Mesenteric fat pad (tissue), 1 donor: ENCODE measurements at places on chromosomes 3 and 15. TPM values are rescaled to one million over a fixed set of nuclear protein-coding genes. Genes with fewer than 3 reads are reported as not detected.

DNA sequence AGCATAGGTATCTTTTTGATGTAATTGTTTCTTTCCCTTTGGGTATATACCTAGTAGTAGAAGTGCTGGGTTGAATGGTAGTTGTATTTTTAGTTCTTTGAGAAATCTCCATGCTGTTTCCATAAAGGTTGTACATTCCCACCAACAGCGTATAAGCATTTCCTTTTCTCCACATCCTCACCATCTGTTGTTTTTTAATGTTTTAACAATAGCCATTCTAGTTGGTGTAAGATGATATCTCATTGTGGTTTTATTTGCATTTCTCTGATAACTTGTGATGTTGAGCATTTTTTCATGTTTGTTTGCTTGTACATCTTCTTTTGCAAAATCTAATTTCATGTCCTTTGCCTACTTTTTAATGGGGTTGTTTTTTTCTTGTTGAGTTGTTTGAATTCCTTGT, 80.0 kb upstream of the TMC3 start:
- DNase-seq: no peak

DNA sequence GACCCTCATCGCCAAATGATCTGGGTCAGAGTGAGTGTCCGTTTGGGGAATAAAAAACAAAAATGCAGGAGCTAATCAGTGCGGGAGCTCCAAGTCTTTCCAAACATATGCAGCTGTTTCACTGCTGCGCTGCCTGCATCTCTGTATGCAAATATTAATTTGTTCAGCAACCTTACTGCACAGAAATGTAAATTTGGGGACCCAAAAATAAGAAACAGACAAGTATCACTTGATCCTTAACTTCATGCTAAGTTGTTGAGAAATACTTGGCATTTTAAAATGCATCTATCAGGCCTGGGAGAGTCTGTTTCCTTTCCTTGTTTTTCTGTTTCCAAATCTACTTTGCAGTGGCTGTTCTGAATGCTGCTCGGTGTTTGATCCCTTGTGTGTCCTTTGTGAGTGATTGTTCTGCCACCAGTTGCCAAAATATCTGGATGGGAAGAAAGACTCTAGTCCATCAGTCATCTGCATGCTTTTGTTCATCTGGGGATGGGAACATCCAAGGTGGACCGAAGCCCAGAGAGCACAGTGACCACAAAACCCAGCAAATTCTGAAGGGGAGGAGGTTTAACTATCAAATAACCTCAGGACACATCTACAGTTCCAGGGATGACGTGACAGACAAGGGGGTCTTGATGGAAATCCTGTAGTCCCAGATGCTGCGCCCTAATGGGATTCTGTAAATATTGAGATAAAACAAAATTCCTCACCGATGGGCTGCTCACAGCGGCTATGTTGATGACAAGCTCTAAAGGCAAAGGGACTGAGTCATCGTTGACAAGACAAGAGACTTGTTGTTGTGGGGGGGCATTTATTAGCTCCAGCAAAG, 199.5 kb upstream of the WNT5A start:
- no peak for DNase-seq

DNA sequence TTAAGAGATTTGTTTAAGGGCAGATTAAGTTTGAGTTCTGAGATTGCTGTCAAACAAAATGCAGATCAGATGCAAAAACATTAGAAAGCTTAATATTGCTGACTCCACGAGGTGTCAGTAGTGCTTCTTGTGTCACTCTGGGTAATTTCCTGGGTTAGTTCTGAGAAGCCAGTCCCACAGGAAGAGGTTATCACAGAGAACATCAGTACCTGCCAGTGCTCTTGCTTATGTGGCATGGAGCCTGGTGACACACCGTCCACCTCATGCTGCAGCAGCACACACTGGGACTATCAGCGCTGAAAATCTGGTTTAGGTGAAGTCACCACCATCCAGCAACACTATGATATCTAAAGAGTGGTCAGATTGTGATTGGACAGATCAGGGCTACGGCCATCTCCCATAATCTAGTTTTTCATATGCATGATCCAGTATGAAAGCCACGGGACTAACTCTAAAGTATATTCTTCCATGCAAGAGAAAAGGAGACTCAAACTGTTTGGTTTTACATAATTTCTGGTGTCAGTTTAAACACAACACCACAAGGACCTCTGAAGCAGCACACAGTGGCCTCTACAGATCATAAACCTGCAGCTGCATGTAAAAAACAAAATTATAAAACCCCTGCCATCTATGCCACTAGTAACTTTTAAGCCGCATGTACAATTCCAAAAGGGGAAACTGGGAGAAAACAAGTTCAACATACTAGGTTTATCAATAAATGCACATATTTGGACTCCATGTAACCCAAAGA, 36.1 kb upstream of the MYO5C start:
- DNase-seq: no peak

DNA sequence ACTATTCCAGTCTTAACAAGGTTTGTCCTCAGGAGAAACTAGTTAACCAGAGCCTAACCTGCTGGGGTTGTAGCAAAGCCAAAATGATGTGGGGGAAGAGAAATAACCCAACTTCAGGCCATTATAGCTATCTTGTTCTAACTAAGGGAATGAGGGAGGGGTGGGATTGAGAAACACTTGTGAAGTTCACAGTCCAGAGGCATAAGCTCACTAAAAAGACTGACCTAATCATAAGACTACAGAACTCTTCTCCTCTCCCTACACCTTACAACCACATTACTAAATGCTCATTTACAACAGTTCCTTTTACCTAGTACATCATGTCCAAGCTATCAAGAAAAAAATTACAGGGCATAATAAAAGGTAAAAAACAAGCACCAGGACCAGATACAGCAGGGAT, 52.8 kb downstream of the UBE3A start:
- no peak for DNase-seq

DNA sequence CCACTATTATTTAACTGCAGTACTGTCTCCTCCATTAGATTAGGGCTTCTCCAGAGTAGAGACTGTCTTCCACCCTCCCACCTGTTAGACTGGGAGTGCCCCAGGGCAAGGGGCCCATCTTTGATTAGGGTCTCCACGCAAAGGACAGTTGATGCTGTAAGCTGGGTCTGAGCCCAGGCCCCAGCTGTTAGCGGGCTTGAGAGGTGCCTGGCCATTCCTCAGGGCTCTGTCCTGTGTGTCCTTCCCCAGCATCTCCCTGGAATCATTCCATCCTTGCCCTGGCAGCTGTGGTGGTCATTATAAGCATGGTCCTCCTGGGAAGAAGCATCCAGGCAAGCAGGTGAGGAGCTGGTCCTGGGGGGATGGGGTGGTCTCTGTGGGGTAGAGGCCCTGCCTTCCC, 6.1 kb downstream of the SLC51B start:
- DNase-seq: no peak

- DNase-seq: no peak
These were observed 33.1 kb upstream of the NEO1 start for GRCh38 chr15:73019154-73019553.

DNA sequence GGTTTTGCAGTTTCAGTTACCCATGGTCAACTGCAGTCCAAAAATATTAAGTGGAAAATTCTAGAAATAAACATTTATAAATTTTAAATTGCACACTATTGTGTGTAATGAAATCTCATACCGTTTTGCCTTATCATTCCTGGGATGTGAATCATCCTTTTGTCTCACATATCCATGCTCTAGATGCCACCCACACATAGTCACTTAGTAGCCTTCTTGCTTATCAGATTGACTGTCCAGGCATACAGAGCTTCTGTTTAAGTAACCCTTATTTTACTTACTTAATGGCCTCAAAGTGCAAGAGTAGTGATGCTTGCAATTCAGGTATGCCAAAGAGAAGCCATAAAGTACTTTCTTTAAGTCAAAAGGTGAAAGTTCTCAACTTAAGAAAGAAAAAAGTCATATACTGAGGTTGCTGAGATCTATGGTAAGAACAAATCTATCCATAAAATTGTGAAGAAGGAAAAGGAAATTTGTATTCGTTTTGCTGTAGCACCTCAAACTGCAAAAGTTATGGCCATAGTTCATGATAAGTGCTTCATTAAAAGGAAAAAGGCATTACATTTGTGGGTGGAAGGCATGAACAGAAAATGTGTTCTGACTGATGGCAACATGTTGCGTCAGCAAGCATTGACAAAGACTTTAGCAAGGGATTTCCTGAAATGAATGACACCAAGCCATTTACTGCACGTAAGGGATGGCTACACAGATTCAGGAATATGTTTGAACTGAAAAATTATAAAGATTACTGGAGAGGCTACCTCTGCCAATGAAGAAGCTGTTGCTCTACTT, 43.8 kb downstream of the SPATA16 start:
- no peak for DNase-seq

DNA sequence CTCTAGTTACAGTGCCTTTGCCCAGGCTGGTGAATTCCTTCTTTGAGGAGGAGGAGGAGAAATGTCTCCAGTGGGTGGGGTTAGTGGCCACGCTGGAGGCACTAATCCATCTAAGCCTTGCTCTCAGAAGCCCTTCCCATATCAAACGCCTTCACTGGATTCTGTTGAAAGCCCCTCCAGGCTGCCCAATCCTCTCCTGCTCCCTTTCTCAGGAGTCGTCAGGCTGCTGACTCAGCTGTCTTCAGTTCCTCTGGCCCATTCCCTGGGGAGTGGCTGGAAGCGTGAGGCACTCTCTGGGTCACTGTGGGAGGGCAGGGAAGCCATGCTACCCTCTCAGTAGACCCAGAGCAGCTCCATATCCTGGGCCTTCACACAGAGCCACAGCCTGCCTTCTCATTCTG, 2.7 kb downstream of the AP2M1 start:
- no peak for DNase-seq

The GOLGA8S gene
- 0.26 TPM for total RNA-seq

The PTPRG gene
- total RNA-seq: 124 TPM

The NOX5 gene
- total RNA-seq: 0.19 TPM
